ENCODE measurements at places on chromosomes 6 and 20. TPM values are rescaled to one million over a fixed set of nuclear protein-coding genes. Genes with fewer than 3 reads are reported as not detected.

- no peak for DNase-seq
These were observed 39.3 kb downstream of the SNRNP48 start for GRCh38 chr6:7629321-7629720.

GRCh38 chr6:148169706-148170105 is 172.9 kb upstream of the SASH1 start:
- DNase-seq = no peak

GRCh38 chr20:34328928-34329677 is 25.9 kb upstream of the AHCY start:
- no peak for DNase-seq

DNA sequence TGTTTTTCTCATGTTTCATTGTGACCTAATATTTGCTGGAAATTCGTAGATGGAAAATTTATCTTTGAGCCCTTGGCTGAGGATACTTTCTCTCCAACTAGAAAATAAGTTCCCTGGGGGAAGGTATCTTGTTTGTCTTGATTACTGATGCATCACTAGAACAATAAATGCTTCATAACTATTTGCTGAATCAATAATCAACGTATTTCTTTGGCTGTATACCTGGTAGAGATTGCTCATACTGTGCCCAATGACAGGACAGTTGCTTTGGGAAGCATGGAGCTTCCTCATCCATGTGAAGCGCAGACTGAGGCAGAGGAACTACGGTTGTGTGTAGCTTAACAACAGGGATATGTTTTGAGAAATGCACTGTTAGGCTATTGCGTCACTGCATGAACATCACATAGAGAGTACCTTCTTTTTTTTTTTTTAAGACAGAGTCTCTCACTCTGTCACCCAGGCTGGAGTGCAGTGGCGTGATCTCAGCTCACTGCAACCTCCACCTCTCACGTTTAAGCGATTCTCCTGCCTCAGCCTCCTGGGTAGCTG is 34.2 kb upstream of the RPN2 start:
- DNase-seq = no peak

DNA sequence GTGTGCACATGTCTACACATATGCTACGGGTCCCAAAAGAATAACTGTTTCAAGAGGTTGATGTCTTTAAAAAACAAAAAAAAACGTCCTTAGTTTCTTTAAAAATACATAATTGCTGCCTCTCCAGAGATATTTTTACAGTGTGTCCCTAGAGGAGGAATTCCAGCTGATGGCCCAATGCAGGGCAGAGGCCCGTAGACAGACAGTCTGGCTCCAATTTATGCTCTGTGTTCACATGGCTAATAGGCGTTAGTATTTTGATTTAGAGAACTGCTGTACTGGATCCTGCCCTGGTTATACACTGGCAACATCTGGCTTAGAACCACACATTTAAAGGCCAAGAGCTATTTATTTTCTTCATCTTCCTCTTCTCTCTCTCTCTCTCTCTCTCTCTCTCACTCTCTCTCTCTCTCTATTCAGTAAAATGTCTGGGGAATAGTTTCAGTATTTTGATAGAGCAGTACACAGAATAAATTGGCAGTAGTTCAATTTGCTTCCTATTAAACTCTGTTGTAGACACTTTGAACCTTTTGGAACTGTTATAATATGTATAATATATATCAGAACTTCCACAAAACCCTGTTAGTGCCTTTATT is 260.6 kb downstream of the EYA4 start:
- DNase-seq = no peak

- no peak for DNase-seq
These were observed 170.9 kb downstream of the FUT9 start for GRCh38 chr6:96186516-96187195.

DNA sequence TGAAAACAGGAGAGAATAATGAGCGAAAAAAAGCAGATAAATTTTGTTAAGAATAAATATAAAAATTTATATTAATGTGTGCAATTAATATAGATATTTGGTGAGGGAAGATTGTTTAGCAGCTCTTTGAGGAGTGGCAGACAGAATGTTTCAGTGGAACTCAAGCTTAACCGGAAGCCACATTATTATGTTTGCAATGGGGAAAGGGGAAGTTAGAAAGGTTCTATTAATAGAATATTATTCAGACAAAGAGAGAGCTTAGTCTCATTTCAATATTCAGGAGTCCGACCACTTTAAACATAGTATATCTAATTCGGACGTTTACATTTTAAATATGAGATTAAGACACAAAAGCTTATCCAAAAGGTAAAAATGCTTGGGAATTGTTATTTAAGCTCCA is 81.6 kb upstream of the KHDRBS2 start:
- DNase-seq = no peak

Gene SFT2D1
- 36.0 TPM for total RNA-seq

Gene MRPS10
- total RNA-seq = 29.0 TPM

Gene CDH26
- total RNA-seq = 3.6 TPM
